ENCODE measurements at places on chromosomes 6 and 20.
A peak's percentile ranks its signal among the peaks of the same experiment; 100 is the strongest.

DNA sequence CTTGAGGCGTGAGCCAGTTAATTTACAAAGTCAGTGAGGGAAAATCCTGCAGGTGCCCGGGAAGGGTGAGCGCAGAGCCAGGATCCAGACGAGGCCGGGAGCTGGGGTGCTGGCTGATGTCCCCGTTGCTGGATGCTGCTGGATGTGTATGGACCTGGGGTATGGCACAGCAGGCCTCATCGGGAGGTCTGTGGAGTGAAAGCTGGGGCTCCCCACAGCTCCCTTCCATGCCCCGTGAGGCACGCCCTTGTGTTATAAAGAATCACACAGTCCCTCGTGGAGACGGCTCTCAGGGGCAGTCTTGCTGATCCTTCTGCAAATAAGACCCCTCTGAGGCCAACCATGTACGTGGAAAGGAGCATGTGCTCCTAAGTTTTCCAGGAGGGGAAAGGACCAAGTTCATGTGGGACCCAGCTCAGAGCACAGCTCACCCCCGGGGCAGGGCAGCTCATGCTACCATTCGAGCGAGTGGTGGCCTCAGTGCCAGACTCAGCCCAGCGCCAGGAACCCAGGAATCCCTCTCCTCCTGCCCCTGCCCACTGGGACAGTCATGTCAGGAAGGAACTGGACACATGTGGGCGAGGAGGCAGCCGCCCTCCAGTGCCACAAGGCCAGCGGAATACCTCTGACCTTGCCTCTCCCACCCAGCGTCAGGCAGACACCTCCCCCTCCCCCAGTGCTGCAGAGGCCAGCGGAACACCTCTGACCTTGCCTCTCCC, 97.5 kb downstream of the CDH4 start:
- DNase-seq, result no peak

- no peak for DNase-seq
Observed at GRCh38 chr6:70842541-70842940, 114.3 kb downstream of the B3GAT2 start.

- DNase-seq, result no peak
Observed at GRCh38 chr6:48825501-48826151, 637.4 kb downstream of the MMUT start.

DNA sequence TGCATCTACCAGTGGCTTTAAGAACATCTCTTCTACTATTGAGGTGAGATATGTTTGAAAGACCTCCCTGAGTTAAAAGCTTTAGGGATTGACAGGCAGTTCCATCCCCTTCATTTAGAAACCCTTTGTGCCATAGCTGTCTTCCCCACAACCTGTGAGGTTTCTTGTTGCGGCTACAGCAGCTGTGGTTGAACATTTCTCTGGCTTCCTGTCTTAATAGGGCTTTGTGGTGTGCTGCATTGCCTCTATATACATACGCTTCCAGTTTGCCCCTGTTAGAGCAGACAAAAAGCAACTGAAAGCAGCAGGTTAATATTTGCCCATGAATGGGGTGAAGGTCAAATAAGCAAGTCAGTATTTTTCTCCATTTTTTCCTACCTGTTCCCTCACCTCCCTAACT, 210.2 kb downstream of the TMEM200A start:
- DNase-seq, result no peak

DNA sequence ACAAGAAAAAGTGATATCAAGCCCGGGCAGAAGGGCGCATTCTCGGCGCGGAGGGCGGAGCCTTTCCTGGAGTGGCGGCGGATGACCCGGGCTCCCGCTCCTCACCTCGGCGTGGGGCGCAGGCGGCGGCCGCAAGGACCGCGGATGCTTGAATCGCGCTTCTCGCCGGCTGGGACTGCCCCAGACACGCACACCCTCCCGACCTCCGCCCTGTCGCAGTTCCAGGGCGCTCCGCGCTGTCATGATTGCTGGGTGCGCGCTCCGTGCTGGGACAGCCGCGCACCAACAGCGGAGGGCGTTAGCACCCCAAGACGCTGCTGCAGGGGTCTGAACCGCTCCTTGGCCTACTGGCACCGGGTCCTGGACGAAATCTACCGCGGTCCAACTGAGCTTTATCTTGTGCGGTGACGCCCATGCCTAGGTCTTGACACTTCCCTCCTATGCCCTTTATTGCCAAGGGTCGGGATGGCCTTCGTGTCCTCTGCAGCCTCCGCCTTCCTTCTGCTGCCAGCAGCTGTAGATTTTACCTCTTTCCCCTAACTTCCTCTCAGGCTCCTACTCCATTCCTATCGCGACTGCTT, 43.3 kb downstream of the IRAK1BP1 start:
- peak; percentile 29 for DNase-seq

GRCh38 chr6:169240125-169240524, 13.5 kb downstream of the THBS2 start:
- DNase-seq, result no peak

DNA sequence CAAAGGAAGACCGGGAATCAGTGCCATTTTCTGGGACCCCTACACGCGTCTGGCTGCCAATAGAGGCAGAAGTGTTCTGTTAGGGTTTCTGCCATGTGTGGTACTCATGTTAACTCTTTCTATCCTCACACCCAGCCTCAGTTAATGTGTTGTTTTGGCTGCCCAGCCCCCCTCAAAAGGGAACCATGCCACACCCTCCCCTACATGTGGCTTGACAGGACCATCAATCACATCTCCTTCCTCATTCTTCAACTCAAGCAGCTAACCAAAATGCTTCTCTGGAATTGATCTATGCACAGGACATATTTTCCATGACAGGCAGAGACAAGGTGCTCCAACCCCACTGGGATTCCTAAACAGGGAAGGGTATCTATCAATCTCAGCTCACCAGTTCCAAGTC, 22.0 kb downstream of the AHCY start:
- no peak for DNase-seq

DNA sequence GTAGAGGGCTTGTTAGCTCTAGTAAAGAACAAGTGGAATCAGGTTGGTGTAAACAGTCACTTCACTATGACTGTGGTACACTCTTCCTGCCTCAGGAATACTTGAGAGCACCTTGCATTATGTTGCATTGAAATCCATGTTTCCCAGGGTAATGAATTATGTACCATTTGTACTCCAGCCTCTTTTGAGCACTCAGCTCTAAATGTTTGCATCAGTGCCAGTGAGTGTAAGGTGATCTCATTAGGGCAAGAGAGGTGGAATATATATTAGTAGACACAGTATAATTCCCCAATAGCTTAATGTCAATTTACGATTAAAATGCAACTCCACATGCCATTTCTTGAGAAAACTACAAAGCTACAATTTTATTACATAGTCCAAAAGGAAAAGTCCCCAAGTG, 319.6 kb upstream of the POU3F2 start:
- no peak for DNase-seq

DNA sequence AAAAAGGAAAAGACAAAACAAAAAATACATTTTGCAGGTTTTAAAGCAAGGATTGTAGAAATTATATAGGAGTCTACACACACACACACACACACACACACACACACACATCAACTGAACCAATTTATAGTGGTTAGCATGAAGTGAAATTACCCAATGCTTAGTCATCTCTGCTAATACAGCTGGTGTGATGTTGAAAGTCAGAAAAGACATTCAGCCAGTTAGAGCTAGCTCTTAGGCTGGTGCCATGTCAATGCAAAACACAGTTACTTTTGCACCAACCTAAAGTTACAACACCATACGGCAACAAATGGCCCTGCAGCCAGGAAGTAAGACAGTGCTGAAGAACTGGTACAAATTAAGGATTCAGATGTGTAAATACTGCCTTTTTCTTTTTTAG, 15.2 kb downstream of the FAM210B start:
- peak; percentile 62 for DNase-seq

GRCh38 chr6:40210628-40211056, 276.4 kb upstream of the MOCS1 start:
- DNase-seq, result peak; percentile 34

GRCh38 chr20:40750541-40751035, 61.6 kb upstream of the MAFB start:
- DNase-seq, result no peak

DNA sequence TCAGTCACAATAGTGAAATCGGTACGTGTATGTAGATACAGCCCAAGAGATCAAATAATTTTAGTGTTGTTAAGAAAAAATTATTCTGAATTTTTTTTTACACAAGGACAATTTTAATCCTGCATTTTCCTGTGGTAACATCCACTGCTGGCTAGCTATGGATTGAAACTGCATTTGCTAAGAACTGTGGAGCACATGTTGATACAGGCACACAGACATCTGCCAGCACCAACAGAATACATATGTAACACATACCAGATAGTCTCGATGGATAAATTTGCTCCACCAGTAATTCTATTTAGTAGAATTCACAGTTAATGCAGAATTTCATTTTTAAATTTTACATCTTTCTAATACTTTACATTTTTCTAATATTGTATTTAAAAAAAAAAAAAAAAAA, 2.2 kb downstream of the ASIP start:
- DNase-seq, result no peak

DNA sequence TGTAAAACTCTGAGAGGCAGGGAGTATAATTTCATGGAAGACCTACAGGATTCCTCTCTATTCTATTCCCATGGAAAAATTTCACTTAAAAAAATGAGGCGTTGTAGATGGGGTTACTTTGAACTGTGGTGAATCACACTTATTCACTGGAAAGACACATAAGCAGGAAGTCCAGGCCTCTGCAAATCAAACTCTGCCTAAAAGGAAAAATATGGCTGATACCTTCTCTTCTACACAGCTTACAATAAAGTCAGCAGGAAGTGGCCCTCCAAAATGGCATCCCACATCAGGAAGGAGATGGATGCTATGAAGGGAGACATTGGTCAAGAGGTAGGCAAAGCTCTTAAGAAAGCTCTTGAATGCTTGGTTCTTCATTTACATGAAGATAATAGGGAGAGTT, 115.9 kb downstream of the FYN start:
- DNase-seq, result no peak

GRCh38 chr6:55137929-55138693, 36.2 kb upstream of the HCRTR2 start:
- DNase-seq, result no peak

GRCh38 chr6:5126214-5126613, 41.1 kb downstream of the PPP1R3G start:
- DNase-seq, result no peak

- DNase-seq, result peak; percentile 55
Observed at GRCh38 chr6:16764188-16764950, 3.1 kb upstream of the ATXN1 start.

DNA sequence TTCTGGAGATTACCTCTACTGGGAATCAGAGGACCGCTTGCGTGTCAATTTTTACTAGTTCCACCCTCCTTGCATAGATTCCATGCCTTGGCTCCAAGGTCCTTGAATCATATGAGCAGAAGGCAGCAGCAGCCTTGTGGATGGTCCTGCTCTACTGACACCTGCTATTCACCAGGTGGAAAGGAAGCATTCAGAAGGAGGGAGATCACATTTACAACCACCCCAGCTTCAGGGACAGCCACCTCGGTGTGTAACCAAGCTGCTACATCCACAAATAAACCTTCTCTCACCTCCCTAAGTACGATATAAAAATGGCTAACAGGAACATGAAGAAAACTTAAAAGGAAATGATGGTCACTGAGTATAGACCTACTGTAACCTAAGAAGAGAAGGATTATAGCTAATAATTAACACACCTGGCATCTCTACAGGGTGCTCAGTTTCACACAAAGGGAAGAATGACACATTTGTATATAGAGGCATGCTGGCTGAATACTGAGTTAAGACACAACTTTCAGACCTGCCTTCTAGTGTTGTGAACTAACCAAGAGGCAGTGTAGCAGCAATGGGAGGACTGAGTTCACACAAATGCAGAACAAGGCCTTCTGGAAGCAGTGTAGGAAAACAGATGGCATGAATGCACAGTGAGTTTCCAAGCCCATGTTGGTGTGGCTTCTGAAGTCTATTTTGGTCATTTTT, 46.3 kb upstream of the SRPK1 start:
- peak; percentile 23 for DNase-seq

DNA sequence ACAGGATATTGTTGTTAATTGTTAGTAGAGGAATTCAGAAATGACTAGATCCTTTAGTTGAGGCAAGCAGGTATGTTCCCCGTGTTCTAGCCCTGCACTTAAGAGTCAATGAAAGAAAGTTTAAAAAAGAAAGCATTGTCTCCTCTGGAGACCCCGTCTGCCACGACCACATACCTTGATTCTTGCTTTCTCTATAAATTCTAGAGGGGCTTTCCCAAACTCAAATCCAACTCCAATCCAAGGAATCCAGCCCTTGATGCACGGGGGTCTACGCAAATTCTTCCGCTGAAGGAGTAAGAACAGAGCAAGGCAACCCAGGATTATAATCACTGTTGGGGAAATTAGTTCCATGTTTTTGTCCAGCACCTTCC, 401 bp downstream of the CYP39A1 start:
- DNase-seq, result peak; percentile 5

GRCh38 chr6:105991561-105992314, 94.4 kb upstream of the PRDM1 start:
- DNase-seq, result peak; percentile 46

- no peak for DNase-seq
Observed at GRCh38 chr6:35833536-35833935, 28.4 kb downstream of the LHFPL5 start.

GRCh38 chr20:40254023-40254772, 434.8 kb downstream of the MAFB start:
- DNase-seq, result no peak

- DNase-seq, result no peak
Observed at GRCh38 chr6:117008618-117009017, 131.6 kb downstream of the RFX6 start.

DNA sequence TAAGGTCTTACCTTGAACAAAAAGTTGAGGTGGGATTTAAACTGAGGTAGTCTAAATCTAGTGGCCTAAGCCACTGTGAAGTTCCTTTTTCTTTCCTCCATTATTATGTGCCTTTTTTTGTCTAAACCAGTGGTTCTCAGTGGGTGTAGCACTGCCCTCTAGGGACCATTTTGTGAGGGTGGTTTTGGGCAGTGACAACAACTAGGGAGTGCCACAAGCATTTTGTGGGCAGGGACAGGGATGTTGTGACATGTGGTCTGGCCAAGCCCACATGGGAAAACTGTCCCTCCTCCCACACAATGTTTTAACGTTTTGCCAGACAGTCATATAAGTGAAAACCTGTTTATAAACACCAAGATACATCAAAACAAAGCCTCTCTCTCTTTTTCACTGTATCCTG, 899.4 kb upstream of the FLRT3 start:
- DNase-seq, result peak; percentile 53

- DNase-seq, result no peak
Observed at GRCh38 chr6:121711472-121711871, 276.0 kb downstream of the GJA1 start.

DNA sequence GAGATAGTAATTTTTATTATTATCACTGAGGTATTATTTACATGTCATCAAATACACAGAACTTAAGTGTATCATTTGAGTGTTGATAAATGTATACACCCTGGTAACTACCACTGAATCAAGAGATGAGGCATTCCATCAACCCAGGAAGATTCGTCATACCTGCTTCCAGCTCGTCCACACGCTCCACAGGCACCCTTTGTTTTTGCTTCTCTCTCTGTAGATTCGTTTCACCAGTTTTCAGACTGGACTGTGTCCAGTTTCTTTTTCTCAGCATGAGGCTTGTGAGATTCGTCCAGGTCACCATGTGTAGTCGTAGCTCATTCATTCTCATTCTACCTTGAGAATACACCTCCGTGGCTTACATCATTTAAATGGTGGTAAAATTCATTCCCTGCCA, 64.5 kb downstream of the BFSP1 start:
- no peak for DNase-seq

Data from hepatocyte (in vitro differentiated cells).